Activated CD4-positive, alpha-beta T cell treated with anti-CD3 and anti-CD28 coated beads for 36 hours (primary cell): ENCODE measurements at places on chromosomes 16 and 17. TPM values are rescaled to one million over a fixed set of nuclear protein-coding genes. Genes with fewer than 3 reads are reported as not detected.

Gene KRT24
- not detected for total RNA-seq

Gene RAMP2
- total RNA-seq: not detected

Gene GAST
- not detected for total RNA-seq

Gene TNFRSF13B
- not detected for total RNA-seq

Gene POLR3K
- 46.8 TPM for total RNA-seq

Gene HAS3
- 0.39 TPM for total RNA-seq

Gene PPM1E
- not detected for total RNA-seq

Gene C16orf96
- total RNA-seq: 0.09 TPM

Gene NEUROD2
- not detected for total RNA-seq

Gene KRTAP3-1
- total RNA-seq: not detected

Gene MPDU1
- total RNA-seq: 51.7 TPM

Gene SLC9A5
- 5.5 TPM for total RNA-seq

Gene KIF18B
- total RNA-seq: 48.7 TPM

Gene SLFN14
- not detected for total RNA-seq

Gene RPS15A
- 2,150 TPM for total RNA-seq

Gene RFNG
- total RNA-seq: 17.5 TPM

Gene MSLN
- total RNA-seq: not detected

Gene PHOSPHO1
- total RNA-seq: not detected

Gene RMI2
- 69.8 TPM for total RNA-seq

Gene C17orf50
- not detected for total RNA-seq

Gene ATP1B2
- total RNA-seq: 0.32 TPM

Gene DNAH9
- not detected for total RNA-seq

Gene CD300A
- total RNA-seq: 4.9 TPM

Gene ZNF319
- total RNA-seq: 6.6 TPM
